Activated CD8-positive, alpha-beta T cell treated with anti-CD3 and anti-CD28 coated beads for 36 hours (primary cell): ENCODE measurements at places on chromosomes 12 and 14. TPM values are rescaled to one million over a fixed set of nuclear protein-coding genes. Genes with fewer than 3 reads are reported as not detected.

IRAK3 gene
- total RNA-seq, result 0.34 TPM

AQP6 gene
- total RNA-seq, result not detected

TAS2R46 gene
- total RNA-seq, result 1.3 TPM

DNA sequence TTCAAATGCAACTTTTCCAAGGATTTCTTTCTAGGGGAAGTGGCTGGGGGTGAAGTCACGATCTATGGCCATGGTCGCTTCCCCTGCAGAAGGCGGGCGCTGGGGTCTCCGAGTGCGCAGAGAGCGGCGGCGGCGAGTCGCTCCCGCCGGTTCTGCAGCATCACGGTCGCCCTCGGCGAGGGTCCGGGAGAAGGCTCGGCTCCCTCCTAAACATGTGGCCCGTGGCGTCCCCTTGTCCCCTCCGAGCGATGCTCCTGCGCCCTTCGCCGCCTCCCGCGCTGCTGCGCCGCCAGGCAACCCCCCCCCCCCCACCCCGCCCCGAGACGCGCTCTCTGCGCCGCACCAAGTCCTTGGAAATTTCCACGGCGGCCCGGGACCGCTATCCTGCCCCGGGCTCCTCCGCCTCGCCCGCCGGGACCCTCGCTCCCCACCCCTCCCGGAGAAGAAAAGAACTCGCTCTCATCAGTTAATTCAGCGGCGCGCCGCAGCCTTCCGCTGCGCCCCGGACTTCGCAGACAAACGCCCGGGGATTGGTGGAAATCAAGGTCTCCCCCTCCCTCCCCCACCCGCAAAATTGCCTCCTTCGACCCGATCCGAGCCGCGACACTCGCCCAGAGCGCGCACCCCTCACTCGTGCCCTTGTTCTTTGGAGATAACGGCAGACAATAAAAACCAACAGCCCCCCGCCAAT lies at the start of gene ST8SIA1:
ST8SIA1 (minus strand) TSS at position 298 of the 691 bp plus-strand sequence. CDS start 475 bp downstream, outside the sequence.
- DNase-seq, result peak; percentile 60

DNA sequence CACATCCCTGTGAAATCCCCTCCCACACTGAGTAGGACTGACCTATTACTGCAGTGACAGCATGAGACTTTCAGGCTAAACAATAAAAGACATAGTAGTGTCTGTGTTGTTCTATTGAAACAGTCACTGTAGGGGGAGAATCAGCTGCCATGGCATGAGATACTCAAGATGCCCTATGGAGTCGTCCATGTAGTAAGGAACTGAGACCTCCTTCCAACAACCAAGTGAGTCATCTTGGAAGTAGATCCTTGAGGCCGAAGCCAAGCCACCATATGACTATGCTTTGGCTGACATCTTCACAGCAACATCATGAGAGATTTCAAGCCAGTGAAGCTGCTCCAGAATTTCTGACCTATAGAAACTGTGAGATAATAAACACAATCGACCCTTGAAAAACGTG lies 12.1 kb upstream of the LRP6 start:
- DNase-seq, result no peak

DNA sequence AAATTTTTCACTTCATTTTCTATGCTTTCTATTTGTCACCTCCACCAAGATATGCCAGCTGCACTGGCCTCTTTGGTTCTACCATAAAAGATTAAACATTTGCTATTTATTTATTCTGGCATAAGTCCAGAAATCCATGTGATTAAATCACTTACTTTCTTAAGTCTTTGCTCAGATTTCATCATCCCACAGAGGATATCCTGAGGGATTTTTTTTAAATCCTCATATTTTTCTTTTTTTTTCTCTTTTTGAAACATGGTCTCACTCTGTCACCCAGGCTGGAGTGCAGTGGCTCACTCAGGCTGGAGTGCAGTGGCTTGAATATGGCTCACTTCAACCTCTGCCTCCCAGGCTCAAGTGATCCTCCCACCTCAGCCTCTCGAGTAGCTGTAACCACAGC lies 645.4 kb upstream of the ATXN7L3B start:
- DNase-seq, result no peak

DNA sequence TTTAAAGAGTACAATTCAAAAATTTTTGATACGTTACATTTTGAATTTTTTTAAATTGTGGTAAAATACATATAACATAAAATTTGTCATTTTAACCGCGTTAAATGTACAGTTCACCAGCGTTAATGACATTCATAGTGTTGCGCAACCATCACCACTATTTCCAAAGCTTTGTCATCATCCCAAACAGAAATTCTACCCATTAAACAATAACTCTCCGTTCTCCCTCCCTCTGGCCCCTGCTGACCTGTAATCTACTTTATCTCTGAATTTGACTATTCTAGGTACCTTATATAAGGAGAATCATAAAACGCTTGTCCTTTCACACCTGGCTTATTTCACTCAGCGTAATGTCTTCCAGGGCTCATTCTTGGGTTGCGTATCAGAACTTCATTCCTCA lies 69.1 kb upstream of the DYNC1H1 start:
- no peak for DNase-seq

- DNase-seq, result no peak
Measured at GRCh38 chr14:99760817-99761216, 32.4 kb upstream of the EML1 start.

- no peak for DNase-seq
Measured at GRCh38 chr14:98592611-98593170, 679.3 kb downstream of the BCL11B start.

GRCh38 chr14:92254786-92255185 lies 68.2 kb upstream of the SLC24A4 start:
- no peak for DNase-seq

DNA sequence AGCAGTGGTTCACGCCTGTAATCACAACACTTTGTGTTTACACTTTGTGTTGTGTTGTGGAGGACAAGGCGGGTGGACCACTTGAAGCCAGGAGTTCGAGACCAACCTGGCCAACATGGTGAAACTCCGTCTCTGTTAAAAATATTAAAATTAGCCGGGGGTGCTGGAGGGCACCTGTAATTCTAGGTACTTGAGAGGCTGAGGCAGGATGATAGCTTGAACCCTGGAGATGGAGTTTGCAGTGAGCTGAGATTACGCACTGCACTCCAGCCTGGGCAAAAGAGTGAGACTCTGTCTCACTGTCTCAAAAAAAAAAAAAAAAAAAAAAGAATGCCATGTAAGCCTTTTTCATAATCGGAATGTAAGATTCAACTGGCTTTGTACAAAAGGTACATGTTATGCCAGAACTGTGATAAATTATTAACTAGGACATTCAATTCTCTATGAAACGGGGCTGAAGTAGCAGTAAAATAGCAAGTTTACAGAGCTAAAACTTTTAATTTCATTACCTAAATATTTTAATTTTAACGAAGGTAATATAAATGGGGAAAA lies 13.9 kb upstream of the PITPNM2 start:
- DNase-seq, result no peak
